Hematopoietic multipotent progenitor cell treated with erythropoietin and hydrocortisone succinate and interleukin-3 and kit ligand, for 17 days (in vitro differentiated cells): ENCODE measurements at places on chromosomes 12 and 14.

DNA sequence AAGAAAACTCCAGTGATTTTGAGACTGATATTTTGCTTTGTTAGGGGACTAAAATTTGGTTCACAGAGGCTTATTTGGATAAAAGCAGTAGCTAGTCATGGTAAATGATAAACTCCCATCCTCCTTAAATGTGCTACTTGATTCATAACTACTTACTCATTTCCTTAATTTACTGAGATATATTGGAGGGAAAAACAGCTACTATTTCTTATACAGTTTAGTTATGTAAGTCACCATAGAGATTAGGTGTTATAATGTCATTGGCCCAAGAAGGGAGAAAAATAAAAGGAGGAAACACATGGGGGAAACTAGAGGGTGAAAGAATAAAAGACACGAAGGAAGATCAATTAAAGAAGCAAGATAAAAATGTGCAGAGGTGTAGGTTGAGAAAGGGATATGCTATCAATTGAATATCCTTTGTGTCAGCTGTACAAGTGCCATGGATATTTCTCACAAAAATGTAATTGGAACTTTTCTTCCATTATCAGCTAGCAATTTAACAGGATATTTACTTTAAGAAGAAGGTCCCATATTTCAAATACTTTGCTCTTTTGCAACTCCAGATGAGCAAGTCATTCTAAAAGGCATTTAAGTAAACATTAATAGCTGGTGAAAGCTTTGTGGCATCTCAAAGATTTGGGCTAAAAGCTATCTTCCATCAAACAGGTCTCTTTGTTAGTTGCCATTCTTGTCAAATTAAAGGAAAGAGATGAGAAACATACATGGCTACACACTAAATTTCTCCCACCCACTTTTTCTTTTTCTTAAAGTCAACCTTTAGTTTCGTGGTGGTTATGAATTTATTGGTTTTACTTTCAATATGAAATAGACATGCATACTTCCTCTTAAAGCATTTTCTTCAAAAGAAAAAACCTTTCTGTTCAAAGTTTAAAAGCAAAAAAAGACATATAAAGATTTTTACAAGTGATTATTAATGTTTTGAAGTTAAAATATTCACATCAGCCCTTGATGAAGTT lies 439.5 kb downstream of the CCER1 start:
- no peak for DNase-seq

DNA sequence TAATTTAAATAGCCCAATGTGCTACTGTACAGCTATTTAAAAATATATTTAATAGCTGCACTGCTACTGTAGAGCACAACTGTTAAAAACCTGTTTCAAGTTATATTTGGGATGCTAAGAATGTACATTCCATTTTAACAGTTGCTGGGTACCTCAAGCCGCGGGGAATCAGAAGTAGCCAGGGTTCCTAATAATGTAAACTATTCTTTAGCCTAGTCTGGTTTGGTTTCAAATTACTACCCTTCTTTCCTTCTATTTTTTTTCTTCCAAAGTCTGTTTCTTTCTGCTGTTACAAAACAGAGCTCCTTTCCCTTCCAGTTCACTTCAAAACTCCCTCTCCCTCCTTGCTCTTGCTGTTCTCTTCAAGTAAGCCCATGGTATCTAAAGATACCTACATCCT lies 21.3 kb downstream of the SCAF11 start:
- no peak for DNase-seq

DNA sequence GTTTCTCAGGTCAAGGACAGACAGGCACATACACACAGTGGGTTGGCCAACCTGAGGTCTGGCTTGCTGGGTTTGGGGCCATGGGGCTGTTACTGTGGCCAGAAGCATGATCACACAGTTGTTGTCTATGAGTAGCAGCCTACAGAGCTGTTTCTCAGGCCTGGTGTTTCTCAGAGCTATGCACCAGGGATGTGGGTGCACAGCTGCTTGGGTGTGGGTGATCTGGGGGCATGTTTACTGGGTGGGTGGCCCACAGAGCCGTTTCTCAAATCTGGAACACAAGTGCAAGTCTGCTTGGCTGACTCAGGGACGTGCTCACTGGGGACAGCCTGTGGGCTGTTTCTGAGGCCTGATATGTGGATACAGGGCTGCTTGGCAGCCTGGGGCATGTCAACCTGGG lies 23.1 kb upstream of the PALS1 start:
- no peak for DNase-seq

GRCh38 chr14:66804141-66804540 lies 296.2 kb downstream of the GPHN start:
- DNase-seq = no peak

GRCh38 chr12:85558684-85559083 lies 277.5 kb downstream of the RASSF9 start:
- no peak for DNase-seq

- DNase-seq = no peak
These were observed 13.8 kb downstream of the KITLG start for GRCh38 chr12:88566430-88566829.

DNA sequence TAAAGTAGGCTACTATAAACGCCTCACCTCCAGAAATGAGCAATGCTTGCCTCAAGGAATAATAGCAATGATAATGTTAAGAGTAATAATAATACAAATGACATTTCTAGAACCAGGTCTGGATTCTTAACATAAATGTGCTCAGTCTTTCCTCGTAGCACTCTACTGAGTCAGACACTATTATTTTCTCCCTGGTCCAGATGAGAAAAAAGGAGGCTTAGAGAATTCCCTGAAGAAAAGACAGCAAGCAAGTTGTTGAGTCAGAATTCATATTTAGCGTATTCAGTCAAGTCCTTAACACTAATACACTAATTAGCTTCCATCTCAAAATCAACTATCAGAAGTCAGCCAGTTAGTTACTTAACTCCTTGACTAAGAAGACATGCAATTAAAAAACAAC lies 13.2 kb downstream of the KCNC2 start:
- no peak for DNase-seq

- DNase-seq = no peak
These were observed 411.6 kb upstream of the CCDC196 start for GRCh38 chr14:66074537-66074936.

DNA sequence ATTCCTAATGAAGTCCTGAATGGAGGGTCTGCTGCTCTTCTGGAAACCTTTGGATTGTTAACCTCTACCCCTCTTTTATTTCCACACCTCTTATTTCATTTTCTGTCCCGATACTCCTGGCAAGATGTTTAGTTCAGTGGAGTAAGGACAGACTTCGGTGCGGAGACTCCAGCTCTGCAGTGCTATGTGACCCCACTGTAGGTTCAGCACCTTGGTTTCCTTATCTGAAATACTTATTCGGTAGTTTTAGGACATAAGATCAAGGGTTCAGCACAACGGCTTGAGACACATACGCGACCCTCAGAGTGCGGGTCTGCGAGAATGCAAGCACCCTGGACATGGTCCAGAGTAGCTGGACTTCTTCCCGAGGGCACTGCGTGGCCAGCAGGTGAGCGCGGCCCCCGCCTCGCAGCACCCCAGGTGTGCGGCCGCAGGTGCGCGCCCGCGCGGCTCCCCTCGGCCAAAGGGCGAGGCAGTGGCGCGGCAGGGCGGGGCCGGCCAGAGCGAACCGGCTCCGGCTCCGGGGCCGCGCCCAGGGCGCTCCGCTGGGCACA lies 465 bp upstream of the FGD4 start:
- DNase-seq = no peak

GRCh38 chr12:104189915-104190555 lies 25.5 kb upstream of the TXNRD1 start:
- no peak for DNase-seq

DNA sequence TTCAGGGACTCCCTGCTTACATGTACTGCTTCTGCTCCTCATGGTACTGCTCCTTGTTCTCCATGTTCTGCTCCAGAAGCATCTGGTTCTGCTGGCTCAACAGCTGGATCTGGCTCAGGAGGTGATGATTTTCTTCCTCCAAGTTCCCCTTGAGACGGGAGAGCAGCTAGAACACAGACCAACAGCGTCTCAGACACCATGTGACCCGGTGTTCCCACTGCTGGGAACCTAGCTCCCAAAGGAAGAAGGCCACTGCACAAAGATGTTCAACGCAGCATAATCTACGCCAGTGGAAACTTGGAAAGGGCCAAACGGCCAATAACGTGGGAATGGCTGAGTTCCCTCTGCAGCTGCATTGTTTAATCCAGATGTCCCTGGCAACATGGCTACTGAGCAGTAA lies 49.6 kb upstream of the GPR68 start:
- DNase-seq = no peak

- DNase-seq = no peak
These were observed 309.3 kb downstream of the PDZRN4 start for GRCh38 chr12:41497409-41497808.

- DNase-seq = no peak
These were observed 53.4 kb downstream of the PLBD1 start for GRCh38 chr12:14514154-14514842.

DNA sequence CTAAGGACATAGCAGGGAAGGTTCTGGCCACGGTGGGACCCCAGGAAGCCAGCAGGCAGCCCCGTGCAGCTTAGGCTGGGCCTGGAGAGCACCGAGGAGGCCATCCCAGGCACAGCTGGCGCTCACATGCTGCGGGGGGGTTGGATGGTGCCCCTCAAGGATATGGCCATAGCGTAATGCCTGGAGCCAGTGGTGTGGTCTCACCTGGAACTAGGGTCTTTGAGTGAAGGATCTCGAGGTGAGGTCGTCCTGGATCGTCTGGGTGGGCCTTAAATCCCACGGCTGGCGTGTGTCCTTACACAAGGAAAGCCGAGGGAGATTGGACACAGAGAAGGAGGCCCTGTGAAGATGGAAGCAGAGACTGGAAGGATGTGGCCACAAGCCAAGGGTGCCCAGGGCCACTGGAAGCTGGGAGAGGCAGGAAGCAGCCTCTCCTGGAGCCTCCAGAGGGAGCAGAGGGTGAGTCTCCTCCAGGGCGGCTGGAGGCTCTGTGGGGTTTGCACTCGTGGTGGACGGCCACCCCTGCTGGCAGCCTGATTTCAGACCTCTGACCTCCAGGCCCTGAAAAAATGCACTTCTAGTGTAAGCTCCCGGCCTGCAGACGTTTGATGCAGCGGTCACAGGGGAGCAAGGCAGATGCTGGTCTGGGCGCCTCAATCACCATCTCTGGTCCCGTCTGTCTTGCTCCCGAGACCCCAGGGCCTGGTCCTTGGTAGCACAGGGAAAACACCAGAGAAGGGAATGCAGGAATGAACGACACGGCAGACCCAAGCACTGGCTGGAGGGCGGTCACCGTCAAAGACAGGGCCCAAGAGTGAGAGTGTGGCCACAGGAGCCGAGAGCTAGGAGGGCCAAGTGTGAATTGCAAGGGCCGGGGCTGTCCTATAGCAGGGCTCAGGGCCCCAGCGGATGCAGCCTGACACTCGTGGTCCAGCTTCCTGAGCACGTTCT lies 218.6 kb downstream of the KIF26A start:
- DNase-seq = no peak

- DNase-seq = no peak
These were observed 35.6 kb downstream of the RASSF8 start for GRCh38 chr12:25993901-25994651.

DNA sequence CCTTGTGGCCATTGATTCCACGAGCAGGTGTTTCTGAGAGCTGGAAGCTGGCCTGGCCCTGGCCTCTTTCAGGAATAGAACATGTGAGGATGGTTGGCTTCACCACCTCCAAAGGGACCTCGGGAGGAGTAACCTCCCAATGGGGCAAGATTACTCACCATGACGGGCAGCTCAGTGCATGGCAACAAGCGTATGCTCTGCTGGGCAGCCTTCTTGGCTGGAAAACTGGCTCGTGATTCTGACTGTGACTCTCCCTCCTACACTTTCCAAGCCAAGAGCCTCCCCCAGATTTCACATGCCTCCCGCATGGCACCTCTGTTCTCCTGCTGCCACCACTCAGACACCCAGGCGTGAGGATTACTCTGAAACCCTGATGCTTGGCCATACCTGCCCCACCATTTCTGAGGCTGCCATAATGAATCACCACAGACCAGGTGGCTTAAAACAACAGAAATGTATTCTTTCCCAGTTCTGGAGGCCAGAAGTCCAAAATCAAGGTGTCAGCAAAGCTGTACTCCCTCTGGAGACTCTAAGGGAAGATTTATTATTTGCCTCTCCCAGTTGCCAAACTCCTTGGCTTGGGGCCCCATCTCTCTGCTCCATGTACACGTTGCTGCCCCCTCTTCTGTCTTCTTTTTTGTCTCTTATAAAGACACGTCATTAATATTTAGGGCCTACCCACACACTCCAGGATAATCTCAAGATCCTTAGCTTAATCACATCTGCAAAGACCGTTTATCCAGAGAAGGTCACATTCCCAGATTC lies 215.9 kb downstream of the CHST11 start:
- no peak for DNase-seq

- no peak for DNase-seq
These were observed 1.0 kb downstream of the CD9 start for GRCh38 chr12:6201213-6201608.

- peak; percentile 78 for DNase-seq
These were observed 20.0 kb downstream of the BORCS5 start for GRCh38 chr12:12376646-12377448.

DNA sequence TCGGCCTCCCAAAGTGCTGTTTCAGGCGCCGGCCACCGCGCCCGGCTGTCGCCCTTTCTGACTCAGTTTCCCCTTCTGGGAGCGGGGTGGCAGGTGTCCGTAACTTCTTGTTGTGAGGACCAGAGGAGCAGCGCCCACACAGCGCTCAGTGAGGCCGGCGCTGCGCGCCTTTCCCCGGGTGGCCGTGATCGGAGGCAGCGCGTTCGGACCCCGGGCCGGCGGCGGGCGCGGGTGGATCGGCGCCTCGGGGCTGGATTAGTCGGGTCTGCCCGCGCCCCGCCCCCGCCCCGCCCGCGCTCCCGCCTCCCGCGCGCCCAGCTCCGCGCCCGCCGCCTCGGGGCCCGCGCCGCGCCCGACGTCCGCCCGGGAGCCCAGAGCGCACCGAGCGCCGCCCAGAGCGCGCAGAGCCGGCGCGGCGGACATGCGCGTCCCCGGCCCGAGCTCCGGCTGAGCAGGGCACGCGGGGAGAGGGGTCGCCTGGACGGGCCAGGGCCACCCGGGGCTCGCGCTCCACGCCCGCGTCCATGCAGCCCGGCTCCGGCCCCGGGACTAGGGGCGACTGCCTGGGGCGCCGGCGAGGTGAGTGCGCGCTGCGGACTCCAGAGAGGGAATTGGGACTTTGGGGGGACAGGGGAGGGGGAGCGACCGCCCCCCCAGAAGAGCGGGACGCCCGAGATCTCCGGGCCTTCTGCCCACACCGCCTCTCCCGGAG lies 50.6 kb downstream of the LRCOL1 start:
- DNase-seq = no peak

GRCh38 chr14:22071006-22071405 lies 397.4 kb upstream of the OR4E1 start:
- DNase-seq = no peak

DNA sequence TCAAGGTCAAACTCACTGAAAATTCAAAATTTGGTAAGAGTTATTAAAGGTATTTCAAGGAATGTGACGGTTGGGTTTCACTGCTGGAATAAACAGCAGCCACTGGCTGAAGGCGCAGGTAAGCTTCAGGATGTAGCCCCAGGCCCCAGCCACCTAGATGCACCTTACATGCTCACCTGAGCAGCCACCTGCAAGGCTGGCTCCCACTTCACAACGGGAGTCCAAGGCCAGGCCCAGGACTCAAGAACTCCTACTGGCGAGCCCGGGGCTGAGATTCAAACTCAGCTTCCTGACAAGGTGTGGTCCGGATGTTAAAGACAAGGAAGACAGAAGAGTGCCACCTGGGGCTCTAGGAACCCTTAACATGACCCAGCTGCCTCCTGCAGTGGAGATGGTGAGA lies 78.4 kb downstream of the ITPK1 start:
- no peak for DNase-seq

- DNase-seq = no peak
These were observed 79.1 kb upstream of the BDKRB2 start for GRCh38 chr14:96125536-96125935.

- DNase-seq = no peak
These were observed 26.2 kb downstream of the FAM177A1 start for GRCh38 chr14:35072226-35072625.

GRCh38 chr14:51219473-51220448 lies 20.3 kb upstream of the TMX1 start:
- DNase-seq = no peak
